NCI-H1105 treated with DMSO at 0.1 percent for 48 hours (cell line): ENCODE measurements at places on chromosomes 16 and 17.

GRCh38 chr16:68370581-68371275 is 59.9 kb downstream of the PRMT7 start:
- no peak for DNase-seq

DNA sequence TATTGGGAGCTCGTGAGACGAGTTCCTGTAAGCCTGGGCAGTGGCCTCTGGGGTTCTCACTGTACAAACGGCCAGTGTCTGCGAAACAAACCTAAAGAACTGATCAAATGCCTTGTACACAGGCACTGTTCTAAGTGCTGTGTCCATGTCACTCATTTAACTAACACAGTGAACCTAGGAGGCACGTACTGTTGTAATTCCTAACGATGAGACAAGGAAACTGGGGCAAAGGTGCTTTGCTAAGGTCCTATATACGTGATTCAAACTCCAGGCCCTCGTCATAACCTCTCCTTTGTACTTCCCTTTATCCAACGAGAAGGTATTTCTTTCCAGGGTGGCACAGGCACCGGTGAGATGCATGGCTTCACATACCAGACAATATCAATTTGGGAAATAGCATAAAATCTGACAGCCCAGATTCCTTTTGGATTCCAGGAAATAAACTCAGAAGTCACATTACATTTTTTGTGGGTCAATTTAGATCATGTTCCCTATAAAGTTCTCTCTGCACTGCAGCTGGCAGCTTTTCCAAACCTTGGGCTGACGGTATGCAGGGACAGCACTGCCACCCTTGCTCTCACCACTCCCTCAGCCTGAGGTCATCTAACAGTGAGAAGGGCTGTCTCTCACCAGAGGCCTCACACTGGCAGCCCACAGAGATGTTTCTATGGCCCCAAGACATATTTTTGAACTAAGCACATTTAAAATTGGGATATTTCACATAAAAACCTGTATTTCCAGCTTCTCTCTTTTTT is 18.3 kb downstream of the GLYR1 start:
- DNase-seq: no peak

- no peak for DNase-seq
Measured at GRCh38 chr16:1193143-1193824, 31.8 kb downstream of the TPSG1 start.

GRCh38 chr16:89442588-89442987 is 47.8 kb downstream of the ANKRD11 start:
- DNase-seq: no peak

DNA sequence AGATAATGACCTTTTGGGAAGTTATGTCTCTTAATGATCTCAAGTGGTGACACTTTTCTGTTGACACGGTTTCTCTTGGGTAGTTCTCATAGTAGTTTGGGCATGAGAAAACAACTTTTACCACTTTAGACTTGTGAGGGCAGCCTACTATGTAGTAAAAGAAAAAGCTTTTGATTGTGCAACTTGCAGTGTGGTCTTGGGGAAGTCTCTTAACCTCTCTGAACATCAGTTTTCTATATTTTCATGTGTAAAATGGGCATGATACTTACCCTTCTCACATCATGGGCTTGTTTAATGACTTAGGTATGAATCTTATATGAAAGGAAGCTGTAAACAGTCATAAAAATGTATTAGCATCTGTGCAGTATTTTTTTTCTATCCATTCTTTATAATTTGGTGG is 11.2 kb downstream of the NF1 start:
- no peak for DNase-seq

- DNase-seq: no peak
Measured at GRCh38 chr17:68127914-68128313, 92.4 kb downstream of the KPNA2 start.

DNA sequence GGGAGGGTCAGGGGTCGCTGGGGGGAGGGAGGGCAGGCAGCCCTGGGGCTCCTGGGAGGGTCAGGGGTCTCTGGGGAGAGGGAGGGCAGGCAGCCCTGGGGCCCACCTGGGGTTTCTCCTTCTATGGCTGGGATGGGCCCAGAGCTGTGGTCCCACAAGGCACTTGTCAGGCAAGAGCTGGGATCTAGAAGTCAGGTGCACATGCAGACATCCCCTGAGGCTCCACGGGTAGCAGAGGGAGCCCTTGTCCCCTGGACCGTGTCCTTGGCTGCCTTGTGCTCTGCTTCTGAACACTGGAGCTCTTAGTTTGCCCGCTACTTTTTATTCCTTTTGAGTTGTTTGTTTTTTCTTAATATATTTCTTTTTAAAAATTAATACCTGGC is 1.8 kb downstream of the TUBB3 start:
- no peak for DNase-seq

DNA sequence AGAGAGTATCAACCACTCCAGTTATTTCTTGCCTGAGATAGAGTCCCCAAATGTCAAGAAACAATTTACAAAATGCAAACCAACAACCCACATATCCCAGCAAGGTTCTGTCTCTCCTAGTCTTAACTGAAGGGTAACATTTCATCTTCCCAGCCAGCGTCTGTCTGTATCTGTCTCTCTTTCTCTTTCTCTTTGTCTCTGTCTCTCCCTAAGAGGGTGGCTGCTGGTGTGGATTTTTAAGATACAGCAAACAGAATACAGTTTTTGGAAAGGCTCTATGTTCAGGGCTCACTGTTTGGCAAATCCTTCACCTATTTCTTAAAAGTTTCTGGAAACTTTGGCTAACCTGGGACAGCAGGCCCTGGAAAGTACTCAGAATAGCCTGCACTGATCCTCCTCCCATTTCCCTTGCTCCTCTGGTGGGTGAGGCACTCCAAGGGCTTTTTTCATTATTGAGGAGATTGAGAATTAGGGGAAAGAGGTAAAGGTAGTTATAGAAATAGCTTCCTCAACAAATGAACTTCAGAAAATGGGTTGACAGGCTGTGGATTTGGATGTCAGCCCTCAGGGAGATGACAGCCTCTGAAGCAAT is 6.2 kb downstream of the HOXB4 start:
- DNase-seq: no peak

GRCh38 chr16:61465285-61465684 is 571.0 kb downstream of the CDH8 start:
- DNase-seq: no peak

DNA sequence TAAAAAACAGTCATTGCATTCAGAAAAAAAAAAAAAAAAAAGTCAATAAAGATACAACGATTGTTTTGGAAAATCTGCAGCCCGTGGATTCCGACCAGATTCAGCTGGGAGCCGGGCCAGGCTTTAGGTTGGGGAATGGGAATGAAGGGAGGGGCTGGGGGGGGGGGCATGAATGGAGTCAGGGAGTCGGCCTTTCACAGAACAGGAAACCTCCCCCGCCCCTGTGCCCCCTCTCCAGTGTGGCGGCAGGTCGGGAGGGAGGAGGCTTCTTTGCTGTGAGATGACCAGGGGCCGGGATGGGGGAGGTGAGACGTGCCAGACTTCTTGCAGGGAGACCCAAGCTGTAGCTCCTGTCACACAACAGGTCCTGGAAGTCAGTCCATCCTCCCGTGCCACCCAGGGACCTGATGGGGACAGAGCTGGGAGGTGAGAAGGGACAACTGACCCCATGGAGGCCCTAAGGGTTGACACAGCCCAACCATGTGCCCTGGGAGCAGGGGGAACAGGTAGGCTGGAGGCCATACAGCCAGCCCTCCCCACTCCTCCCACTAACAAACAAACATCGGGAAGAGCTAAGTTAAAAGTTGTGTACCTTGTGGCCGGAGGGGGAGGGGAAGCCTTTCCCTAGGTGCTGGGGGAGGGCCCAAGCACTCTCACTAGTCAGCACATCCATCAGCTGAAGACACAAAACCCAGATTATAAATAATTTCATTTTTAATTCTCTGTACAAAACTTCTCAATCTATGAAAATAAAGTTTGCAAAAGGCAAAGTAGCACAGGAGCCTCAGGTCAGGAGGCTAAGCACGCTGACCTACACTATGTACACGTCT is 25.2 kb downstream of the SREBF1 start:
- DNase-seq: no peak

DNA sequence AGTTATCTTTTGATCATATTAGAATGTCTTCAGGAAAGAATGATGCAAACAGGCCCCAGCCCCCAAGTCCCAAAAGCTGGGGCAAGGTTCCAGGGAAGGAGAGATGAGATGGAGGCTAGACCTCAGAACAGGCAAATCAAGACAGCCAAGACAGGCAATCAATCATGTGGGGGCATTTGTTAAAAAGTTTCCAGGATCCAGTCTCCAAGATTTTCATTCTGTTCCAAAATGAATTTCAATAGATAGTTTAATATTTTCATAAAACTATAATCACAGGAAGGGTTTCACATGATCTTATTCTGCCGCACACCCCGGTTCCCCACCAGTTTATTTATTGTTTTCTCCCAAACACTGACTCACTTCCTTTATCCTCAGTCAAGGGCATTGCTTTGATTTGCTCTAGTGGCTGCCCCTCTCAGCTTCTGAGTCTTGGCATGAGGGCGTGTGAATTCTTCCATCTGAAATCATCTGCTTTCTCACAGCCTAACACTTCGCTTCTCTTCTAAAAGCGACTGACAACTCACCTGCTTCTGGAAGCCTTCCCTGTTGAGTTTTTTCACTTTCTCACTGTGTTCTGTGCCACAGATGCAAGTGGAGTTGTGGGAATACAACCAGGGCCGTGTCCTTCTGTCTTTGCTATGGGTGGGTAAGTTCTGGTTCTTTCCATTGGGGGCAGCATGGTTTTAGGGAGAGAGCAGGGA is 12.2 kb upstream of the TERF2 start:
- DNase-seq: no peak

DNA sequence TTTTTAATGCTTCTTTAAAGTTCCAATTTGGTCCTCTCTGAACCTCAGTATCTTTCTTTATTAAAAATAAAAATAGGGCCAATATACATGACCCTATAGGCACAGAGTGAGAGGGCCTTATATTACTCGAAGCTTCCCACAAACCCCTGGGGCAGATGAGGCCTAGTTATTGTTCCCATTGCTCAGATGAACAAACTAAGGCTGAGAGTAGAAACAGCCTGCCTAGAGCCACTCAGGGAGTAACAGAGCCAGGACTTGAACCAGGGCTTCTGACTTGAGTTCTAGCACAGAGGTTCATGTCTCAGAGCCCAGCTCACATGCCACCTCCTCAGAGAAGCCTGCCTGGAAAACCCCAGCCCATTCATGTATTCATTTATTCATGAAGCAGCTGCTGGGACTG is 7.7 kb downstream of the BCL7C start:
- no peak for DNase-seq

DNA sequence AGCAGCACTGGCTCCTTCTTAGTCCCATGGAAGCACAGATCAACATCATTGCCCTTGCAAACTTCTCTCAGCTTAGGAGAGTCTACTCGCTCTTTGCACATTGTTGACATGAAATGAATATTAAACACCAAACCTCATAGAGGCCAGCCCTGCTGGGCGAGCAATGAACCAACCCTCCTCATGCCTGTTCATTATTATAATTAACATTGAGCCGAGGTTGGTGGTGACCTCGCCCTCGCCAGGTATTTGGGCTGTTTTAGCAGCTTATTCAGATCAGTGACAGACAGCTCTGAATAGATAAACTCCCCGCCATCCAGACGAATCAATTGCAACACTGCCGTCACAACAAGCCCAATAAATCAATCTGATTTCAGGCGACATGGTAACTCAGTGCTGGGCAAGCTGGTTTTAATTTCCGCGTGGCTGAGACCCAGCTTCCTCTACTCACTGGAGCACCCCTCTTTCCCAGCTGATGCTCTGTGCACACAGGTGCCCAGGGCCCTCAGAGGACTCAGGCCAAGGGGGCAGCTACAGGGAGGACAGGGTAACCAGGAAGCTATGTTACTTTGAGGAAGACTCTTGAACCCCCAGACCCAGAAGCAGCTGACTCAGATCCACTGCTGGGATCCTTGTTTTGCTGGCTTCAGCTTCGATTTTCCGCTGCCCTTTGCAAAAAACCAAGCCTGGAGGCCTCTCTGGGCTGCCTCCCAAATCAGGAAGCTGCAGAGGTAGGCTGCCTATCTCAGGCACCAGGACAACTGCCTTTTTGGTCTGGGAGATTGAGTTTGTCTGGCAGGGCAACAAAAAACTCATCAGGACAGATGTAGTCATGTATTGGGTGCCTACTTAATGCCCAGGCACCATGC is 10.7 kb upstream of the SEZ6 start:
- no peak for DNase-seq

- no peak for DNase-seq
Measured at GRCh38 chr16:15576960-15577958, 65.7 kb downstream of the MARF1 start.

DNA sequence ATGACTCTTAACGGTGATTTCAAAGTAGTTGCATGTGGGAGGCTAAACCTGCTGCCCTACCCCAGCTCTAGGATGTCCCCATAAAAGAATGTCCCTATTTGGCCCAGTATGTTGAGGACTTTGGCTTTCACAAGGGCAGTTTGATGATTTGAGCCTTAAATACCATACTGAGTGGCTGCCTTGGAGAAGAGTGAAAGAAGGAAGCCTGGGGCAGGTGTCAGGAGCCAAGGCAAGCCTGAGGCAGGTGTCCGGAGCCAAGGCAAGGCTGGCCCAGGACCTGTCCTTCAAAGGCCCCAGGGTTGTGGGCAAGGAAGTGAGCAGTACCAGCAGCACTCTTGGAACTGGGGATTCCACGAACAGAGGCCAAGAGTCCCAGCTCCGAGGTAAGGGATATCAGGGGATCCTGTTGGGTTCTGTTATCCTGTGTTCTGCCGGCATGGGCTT is 18.6 kb downstream of the ST6GALNAC2 start:
- no peak for DNase-seq

GRCh38 chr17:2435181-2435741 is 34.4 kb upstream of the MNT start:
- peak; percentile 87 for DNase-seq

DNA sequence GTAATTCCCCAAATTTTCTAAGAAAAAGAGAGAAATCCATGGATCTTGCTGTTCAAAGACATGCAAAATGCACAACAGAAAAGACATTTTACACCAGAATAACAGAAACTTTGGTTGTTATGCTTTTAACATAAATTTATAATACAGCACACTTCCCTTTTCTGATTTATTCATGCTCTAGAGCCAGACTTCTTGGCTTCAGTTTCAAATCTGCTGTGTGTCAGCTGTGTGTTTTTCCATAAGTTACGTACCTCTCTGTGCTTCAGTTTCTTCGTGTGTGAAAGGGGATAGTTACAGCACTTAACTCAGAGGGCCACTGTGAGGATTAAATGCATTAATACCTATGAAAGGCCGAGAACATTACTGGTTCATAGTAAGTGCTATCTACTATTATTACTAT is 6.8 kb upstream of the CCL3L1 start:
- no peak for DNase-seq

DNA sequence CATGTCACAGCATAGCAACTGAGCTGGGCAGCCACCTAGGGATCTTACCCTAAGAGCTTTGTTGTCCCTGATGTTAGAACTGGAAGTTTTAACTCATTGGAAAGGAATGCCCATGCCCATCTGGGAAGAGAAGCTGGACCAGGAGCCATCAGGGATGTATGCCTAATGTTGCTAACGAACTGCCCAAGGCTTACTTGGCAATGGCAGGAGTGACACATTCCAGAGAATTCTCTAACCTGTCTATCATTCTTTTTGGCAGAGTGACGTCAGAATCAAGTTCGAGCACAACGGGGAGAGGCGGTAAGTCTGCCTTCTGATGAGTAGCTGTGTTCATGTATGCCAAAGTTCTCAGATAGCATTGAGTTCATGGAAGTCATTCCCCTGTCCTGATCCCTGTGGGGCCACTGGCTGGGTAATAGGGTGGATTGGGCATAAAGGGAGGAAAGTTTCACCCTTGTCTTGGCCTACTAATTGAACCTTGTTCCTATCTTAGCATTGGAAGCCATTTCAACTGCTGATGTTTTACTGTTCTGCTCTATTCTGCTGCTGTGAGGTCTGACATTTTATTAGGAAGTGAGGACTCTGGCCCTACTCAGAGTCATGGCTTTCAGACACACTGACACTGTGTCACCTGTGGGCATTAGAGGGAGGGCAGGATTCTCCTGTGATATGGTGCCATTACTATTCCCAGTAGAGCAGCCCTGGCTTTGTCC is 23.7 kb downstream of the MAP3K3 start:
- no peak for DNase-seq
